ENCODE measurements at places on chromosomes 6 and 20.

DNA sequence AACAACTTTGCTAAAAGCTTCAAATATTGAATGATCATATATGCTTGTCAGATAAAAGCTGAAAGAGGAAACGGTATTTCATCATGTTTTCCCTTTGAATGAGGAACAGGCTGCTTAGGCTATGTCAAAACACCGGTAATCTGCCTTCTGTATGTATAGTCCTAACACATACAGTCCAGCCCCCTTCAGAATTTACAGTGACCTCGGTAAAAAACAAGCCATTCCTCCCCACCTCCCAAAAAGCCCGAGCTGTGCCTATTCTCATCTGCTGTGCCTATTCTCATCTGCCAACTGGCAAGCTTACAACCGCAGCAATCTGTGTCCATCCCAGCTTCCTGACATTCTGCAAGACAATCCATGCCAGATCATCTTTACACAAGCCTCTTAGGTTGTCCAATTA, 26.8 kb upstream of the UBE2J1 start:
- no peak for DNase-seq

GRCh38 chr20:57369596-57369995, 18.5 kb downstream of the RAE1 start:
- no peak for DNase-seq

GRCh38 chr6:165573671-165574070, 89.4 kb downstream of the PDE10A start:
- DNase-seq: peak; percentile 85

DNA sequence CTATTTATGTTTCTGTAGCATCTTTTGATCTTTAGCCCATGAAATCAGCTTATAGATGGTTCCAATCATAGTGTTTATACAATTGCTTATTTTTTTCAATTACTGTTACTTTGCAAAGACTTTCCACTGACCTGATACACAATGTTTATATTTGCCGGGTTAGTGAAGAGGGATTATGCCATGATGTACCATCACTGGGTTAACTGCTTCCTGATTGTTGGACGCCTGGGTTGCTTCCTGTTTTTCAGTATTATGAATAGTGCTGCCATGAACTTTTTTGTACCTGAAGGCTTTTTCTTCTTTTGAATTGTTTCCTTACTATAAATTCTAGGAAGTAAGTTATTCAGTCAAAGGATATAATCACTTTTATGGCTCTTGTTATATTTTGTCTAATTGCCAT, 6.9 kb downstream of the MANBAL start:
- no peak for DNase-seq

DNA sequence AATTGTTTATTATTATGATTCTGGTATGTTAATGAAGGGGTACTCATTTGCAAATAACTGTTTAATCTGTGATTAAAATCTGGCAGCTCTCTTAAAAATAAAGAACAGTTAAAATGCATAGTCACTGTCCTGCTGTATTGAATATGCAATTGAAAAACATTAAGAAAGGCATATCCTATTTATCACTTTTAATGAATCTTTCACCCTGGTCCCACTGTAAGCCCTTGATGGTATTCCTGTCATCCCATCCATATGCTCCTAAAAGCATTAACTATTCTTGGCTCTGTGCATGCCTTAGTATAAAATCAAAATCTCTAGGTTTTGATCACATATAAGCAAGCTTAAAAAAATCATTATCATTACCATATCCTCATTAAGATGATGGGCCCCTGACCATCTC, 411.0 kb upstream of the SOX4 start:
- no peak for DNase-seq

GRCh38 chr6:169906688-169907418, 155.4 kb downstream of the ERMARD start:
- no peak for DNase-seq

GRCh38 chr20:58131551-58132142, 96.8 kb downstream of the ANKRD60 start:
- peak; percentile 87 for DNase-seq

DNA sequence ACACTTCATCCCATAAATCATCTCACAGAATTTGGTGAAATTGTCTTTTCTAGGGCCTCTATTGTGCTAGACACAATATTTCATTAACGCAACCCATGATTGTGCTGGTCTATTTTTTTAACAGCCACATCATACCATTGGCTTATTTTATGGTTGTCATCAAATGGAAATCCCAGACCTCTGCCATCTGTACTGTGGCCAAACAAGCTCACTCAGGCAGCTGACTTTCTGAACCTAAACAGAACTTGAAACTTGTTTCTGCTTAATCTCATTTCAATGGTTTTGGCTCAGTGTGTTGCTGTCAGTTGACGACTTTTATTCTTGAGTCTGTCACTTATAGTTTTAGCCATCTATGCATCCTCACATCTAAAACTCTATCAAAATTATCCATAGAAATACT, 111.8 kb downstream of the HAO1 start:
- DNase-seq: no peak

GRCh38 chr20:36856691-36857635, 19.0 kb upstream of the TLDC2 start:
- no peak for DNase-seq

GRCh38 chr6:37695857-37696219, 1.8 kb downstream of the MDGA1 start:
- no peak for DNase-seq

DNA sequence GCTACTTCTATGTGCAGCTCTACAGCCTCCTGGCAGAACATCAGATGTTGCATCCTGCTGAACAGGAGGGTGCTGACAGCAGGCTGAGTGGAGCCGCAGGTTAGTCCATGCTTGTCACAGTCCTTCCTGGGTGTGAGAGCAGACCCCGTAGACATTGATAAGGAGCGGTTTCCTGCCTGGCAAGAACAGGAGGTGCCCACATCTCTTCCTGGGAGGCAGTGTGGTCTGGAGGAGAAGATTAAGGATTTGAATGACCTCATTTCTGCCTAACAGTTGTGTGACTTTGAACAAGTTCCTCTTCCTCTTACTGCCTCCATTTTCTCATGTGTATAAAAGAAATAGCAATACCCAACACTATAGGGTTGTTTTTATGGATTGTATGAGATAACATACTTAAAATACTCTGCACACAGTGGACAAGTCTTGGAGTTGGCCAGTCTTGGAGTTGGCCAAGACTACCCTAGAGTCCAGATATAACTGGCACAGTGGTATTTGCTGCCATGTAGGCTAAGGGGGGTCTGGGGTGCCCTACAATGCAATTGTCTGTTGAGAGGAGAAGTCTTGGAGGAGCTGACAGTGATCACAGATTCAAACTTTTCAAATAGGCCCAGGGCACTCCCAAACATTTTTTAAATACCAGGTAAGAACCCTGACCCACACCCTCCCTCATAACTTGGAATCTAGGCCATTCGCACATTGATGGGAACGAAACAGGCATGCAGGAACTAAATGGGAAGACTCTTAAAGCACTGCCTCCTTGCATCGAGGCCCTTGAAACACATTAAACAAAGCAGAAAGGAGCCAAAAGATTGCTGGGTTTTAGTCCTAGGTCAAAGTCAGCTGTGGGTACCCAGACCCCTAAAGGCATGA, 32.6 kb upstream of the TBC1D7 start:
- peak; percentile 61 for DNase-seq

Data from A172 (cell line).